ENCODE measurements at places on chromosomes 6 and 20. TPM values are rescaled to one million over a fixed set of nuclear protein-coding genes. Genes with fewer than 3 reads are reported as not detected.

- DNase-seq, result no peak
Measured at GRCh38 chr6:148893073-148893472, 146.2 kb downstream of the UST start.

GRCh38 chr6:106820412-106820852 lies 154.1 kb downstream of the CD24 start:
- no peak for DNase-seq

DNA sequence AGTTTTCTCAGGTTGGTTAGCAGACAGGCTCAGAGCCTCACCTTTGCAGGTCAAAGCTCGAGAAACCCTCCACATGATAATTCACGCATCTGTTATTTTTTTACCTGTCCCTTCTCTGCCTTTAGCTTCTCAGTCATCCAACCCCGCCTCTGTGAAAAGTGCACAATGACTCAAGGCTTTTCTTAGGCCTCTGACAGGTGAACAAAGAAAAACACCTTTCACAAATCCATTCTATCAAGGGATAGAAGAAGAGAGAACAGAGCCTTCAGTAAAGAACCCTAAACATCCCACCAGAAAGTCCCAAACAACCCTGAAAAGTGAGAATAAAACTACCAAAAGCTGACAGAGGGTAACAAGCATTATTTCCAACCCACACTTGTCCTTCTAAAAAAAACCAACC lies 178.2 kb downstream of the GJA10 start:
- no peak for DNase-seq

SYTL3 gene
- total RNA-seq, result 4.6 TPM

Data from fibroblast of lung (primary cell).